Hair follicle dermal papilla cell (primary cell): ENCODE measurements at places on chromosomes 11 and 22. TPM values are rescaled to one million over a fixed set of nuclear protein-coding genes. Genes with fewer than 3 reads are reported as not detected.

The MUC5AC gene
- total RNA-seq, result not detected in 2 replicates

The MMP7 gene
- not detected in 2 replicates for total RNA-seq

The PISD gene
- 34.1 and 39.0 TPM in 2 replicates for total RNA-seq

The RDX gene
- 65.6 and 73.5 TPM in 2 replicates for total RNA-seq

The SHANK3 gene
- total RNA-seq, result 0.85 and 1.9 TPM in 2 replicates

The NUDT22 gene
- 40.2 and 49.3 TPM in 2 replicates for total RNA-seq

The NXPE2 gene
- 0.12 and 0.16 TPM in 2 replicates for total RNA-seq

The MS4A6A gene
- not detected in 2 replicates for total RNA-seq

The SLC22A12 gene
- not detected in 2 replicates for total RNA-seq

The PLEKHB1 gene
- total RNA-seq, result 0.16 TPM in 1 of 2 replicates, not detected in the other

The KRTAP5-2 gene
- total RNA-seq, result not detected in 2 replicates

The DEUP1 gene
- under 0.01 TPM in 1 of 2 replicates, not detected in the other for total RNA-seq

The ANO9 gene
- total RNA-seq, result not detected in 2 replicates

The GAL3ST1 gene
- total RNA-seq, result not detected in 2 replicates

The OR2D2 gene
- total RNA-seq, result 0.32 and 0.61 TPM in 2 replicates

The SERHL2 gene
- total RNA-seq, result 3.6 and 6.4 TPM in 2 replicates

The FAM83F gene
- total RNA-seq, result under 0.01 TPM in 2 replicates

The POGLUT3 gene
- 63.0 and 69.0 TPM in 2 replicates for total RNA-seq

The P4HA3 gene
- total RNA-seq, result 3.5 and 3.9 TPM in 2 replicates

The TANGO2 gene
- total RNA-seq, result 59.6 and 69.5 TPM in 2 replicates

The MYO7A gene
- under 0.01 TPM in 1 of 2 replicates, not detected in the other for total RNA-seq

The DDI1 gene
- under 0.01 and 0.12 TPM in 2 replicates for total RNA-seq

The SMCO4 gene
- 11.0 and 14.3 TPM in 2 replicates for total RNA-seq

The CRY2 gene
- total RNA-seq, result 28.9 and 32.4 TPM in 2 replicates

The APOL6 gene
- 53.9 and 73.2 TPM in 2 replicates for total RNA-seq

The USP28 gene
- 23.6 and 33.6 TPM in 2 replicates for total RNA-seq

The NXPE1 gene
- not detected in 2 replicates for total RNA-seq
